ENCODE measurements at places on chromosomes 12 and 14.

GRCh38 chr12:62260733-62261683, 804 bp downstream of the USP15 start:
- no peak for DNase-seq

DNA sequence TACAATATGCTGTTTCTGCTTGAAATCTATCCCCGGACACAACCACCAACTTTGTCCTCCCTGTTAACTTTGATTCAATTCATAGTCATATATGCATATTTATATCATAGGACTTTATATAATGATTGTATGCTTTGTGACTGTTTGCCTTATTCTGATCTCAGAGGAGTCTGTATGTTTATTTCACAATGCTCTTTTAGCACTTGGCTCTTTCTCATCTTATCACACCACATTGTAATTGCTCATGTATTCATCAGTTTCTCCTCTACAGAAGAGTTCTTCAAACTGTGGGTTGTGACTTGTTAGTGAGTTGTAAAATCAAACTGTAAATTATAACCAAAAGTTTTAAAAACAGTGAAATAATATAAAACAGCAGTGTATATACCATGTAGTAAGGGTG, 21.7 kb upstream of the PPM1A start:
- DNase-seq: no peak

DNA sequence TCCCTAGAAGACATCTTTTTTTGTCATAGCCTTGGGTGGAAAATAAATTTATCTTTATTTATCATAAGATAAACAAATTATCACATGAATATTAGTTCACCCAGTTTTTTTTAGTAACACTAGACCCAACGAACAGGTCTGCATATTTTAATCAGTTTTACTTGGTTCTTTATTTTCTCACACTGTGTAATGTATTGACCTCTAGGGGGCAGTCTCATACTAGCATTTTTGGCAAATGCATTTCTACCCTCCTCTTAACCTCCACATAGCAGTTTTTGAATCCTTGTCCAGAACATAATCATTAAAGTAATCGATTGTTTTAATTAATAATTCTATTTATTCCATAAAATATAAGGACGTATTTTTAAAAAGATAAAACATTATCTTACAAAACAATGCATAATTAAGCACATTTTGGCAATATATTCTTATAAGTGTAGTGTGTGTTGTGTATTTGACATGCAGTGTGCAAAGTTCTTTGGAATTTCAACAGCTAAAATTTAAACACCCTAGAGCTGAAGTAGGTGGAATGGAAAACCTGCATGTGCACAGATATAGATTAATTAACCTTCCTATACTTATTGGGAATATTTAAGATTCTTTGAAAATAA, 31.6 kb upstream of the PTPRQ start:
- DNase-seq: no peak

- no peak for DNase-seq
These were observed 34.6 kb downstream of the PHLDA1 start for GRCh38 chr12:75996861-75997447.

- peak; percentile 27 for DNase-seq
These were observed 81.9 kb upstream of the USP44 start for GRCh38 chr12:95633049-95633731.

Data from omental fat pad (tissue), 4 donors.